ENCODE measurements at places on chromosomes 12 and 14. TPM values are rescaled to one million over a fixed set of nuclear protein-coding genes. Genes with fewer than 3 reads are reported as not detected.

SLC38A4 gene
- 0.04 TPM for polyA plus RNA-seq

ZBTB42 gene
- polyA plus RNA-seq: 4.2 TPM

RPS6KA5 gene
- 1.8 TPM for polyA plus RNA-seq

CKB gene
- polyA plus RNA-seq: 529 TPM

WNT1 gene
- polyA plus RNA-seq: not detected

AMDHD1 gene
- 0.39 TPM for polyA plus RNA-seq

EPS8 gene
- 12.5 TPM for polyA plus RNA-seq

CCDC177 gene
- polyA plus RNA-seq: 0.06 TPM

SYNJ2BP gene
- polyA plus RNA-seq: 15.0 TPM

NRIP2 gene
- polyA plus RNA-seq: 1.9 TPM

CD27 gene
- 0.19 TPM for polyA plus RNA-seq

Measured in heart left ventricle (tissue), 16 donors.